AG09309 (cell line): ENCODE measurements at places on chromosomes 4 and X.

DNA sequence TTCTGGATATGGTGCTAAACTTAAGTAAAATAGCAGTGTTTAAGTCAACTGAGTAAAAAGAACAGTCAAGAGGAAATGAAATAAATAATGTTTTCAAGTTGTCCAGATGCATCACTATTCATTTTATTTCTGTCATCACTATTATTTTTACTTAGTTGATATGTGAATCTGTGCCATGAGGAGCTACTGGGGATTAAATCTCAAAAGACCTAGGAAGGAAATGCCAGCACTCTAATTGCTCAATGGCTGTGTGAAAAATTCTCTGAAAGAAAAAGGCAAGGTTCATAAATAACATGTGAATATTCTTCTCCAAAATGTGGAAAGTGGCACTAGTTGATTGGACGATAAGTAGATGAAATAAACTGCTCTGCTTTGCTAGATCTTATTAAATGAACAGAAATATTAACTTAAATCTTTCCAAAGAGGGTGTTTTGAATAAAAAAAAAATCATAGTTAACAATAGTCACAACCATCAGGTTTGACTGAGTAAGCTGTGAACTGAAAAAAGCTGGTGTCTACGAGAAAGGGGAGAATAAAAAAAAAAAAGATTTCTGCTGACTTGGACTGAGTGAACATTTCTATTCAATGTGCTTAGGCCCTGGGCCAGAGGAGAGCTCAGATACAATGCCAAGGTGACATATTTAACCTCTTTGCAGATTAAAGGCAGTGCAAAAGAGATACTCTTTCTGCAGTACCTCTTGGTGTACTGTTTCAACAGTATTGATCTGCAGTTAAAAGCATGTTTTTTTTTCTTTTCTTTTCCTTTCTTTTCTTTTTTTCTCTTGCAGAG lies 1.6 kb downstream of the SPARCL1 start:
- no peak for DNase-seq

GRCh38 chr4:103673983-103674382 lies 45.8 kb downstream of the TACR3 start:
- DNase-seq, result no peak

DNA sequence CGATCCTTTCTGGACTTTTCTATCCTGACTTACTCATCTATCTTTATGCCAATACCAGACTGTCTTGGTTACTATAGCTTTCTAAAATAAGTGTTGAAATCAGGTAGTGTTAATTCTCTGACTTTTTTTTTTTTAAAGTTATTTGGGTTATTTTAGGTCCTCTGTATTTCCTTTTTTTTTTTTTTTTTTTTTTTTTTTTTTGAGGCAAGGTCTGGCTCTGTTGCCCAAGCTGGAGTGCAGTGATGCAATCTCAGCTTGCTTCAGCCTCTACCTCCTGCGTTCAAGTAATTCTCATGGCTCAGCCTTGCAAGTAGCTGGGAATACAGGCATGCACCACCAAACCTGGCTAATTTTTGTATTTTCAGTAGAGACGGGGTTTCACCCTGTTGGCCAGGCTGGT lies 2.8 kb upstream of the NELFA start:
- DNase-seq, result no peak

DNA sequence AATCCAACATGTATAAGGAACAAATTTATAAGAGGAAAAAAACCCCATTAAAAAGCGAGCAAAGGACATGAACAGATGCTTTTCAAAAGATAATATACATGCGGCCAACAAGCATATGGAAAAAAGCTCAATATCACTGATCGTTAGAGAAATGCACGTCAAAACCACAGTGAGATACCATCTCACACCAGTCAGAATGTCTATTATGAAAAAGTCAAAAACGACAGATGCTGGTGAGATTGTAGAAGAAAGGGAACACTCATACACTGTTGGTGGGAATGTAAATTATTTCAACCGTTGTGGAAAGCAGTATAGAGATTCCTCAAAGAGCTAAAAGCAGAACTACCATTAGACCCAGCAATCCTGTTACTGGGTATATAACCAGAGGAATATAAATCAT lies 465.4 kb downstream of the TMA16 start:
- DNase-seq, result no peak
